ENCODE measurements at places on chromosomes 1 and 21.

DNA sequence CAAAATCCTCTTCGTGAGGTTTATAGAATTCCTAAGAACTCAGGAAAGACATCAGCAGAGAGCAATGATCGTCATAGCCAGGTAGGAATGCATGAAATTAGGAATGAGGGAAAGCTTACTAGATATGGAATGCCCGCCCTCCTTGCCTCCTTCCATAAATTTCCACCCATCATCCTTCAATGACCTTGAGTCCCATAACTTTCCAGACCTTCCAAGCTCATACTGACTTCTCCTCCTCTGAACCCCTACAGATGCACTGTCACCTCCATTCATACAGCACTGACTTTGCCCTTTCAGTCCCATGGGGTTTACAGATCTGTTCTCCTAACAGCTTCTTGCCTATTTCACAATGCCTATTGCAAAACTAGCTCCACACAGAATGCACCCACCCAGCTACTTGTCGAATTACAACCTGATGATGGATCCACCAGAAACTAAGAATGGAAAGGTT is 23.8 kb upstream of the PPP1R15B start:
- DNase-seq = no peak

DNA sequence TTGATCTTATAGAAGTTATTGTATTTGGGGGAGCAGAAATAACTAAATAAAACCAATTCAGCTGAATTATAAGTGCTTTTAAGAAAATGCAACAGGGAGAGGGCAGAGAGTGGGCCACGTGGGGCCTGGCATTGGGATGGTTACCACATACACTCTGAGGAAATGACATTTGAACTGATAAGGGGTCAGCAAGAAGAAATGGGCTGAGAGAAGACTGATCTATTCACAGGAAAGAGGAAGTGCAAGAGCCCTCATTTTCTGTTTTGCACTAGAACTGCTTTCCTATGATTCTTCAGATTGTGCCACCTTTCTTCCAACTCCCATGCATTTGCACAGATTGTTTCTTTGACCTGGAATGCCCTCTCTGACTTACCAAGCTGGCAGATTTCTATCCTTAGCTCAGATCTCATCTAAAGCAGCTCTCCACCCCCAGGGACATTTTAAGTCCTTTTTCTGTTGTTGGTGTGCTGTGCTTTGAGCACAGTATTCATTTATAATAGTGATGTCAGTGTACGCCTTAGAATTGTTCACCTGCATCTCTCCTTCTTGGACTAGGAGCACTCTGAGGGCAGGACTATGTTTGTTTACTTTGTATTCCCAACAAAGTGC is 115.9 kb downstream of the FGGY start:
- DNase-seq = no peak

- peak; percentile 29 for DNase-seq
These were observed 77.8 kb downstream of the TIAM1 start for GRCh38 chr21:31266241-31266640.

DNA sequence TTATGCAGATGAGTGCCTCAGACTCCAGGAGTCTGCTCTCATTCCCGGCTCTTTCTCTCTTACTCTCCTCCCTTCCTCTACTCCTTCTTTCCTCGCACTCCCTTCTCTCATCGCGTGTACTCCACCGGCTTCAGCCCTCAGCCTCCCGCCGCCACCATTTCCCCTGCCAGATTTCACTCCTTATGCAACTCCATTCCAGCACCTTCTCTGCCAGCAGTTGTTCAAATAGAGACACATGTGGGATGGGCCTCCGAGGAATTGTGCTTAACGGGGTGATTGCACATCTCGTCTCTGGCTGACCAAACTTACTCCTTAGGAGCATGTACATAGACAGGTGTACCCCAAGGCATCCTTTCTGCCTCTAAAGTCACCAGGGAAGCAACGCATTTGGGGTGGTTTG is 2.1 kb downstream of the CNTN2 start:
- DNase-seq = no peak

GRCh38 chr1:168507231-168507630 is 36.6 kb downstream of the XCL2 start:
- DNase-seq = no peak

DNA sequence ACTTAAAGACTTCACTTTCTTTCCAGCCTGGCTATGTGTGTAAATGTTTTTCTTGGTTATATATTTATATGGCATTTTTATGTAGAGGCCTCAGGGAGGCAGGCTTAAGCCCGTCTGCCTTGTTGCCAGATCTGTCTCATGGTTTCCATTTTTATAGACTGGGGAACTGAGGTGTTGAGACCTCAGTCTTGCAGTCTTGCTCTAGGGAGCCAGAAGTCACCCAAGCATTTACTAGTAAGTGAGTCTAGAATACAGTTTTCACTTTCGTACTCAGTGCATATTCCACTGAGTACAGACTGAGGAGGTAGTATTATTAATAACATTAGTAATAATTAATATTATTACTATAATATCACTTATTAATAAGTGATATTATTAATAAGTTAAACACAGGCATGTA is 161.4 kb downstream of the UCK2 start:
- no peak for DNase-seq

DNA sequence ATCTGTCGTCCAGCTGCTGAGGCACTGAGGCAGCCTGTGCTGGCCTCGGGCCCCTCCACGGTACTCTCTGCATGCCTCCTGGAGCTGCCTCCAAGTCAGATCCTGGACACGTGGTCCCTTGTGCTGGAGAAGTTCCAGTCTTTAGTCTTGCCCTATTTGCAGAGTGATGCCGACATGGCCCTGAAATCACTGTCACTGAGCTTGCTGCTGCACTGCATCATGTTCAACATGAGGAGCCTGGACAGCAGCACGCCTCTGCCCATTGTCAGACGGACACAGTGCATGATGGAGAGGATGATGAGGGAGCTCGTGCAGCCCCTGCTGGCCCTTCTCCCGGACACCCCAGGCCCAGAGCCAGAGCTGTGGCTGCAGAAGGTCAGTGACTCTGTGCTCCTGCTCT is 10.0 kb downstream of the URB2 start:
- DNase-seq = no peak

DNA sequence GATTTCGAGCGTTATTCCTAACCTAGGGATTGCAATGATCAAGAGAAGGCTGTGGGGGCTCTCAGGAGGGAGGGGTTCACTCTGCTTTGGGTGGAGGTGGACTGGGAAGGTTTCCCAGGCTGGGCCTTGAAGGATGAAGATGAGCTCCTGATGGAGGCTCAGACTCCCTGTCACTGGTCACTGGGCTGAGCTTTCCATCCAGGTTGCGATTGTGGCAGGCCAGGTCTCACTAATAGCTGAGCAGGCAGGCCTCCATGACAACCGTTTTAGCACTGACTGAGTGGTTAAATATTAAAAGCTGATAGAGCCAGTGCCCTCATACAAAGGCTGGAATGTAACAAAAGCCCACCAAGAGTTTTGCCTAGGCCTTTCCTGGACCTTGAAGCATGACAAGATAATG is 36.2 kb upstream of the EFCAB14 start:
- no peak for DNase-seq

DNA sequence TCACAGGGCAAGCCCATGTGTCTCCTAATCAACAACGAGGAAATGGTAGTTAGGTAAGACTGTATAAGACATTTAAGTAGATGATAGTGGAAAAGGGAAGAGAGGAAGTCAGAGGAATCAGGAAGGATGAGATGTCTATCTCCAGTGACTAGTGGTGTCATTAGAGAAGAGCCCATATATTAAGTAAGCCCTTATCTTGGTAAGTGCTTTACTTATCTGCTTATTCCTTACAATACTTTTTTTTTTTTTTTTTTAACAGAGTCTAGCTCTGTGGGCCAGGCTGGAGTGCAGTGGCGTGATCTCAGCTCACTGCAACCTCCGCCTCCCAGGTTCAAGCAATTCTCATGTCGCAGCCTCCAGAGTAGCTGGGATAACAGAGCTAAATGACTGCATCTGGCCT is 29.5 kb downstream of the RNF11 start:
- no peak for DNase-seq

DNA sequence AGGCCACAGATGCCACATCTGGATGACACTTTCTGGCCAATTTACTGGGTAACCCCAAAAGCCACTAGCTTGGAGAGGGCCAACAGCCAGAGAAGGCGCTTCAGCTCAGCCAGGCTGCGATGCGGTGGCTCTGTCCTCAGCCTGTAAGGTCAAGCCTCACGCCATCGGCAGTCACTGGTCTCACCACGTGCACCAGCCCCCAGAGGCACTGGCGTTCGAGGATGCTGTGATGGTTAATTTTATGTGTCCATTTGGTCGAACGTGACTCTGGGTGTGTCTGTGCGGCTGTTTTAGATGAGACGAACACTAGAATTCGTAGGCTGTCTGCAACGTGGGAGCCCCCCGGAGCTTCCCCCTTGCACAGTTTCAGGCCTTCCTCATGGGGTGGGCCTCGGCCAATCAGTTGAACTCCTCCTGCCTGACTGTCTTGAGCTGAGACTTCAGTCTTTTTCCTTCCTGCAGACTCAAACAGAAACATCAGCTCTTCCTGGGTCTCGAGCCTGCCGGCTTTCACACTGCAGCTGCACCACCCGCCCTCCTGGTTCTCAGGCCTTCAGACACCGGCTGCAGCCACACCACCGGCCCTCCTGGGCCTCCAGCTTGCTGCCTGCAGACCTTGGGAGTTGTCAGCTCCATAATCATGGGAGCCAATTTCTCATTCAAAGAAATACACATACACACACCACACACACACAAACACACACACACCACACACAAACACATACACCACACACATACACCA is 41.6 kb upstream of the SLC45A1 start:
- DNase-seq = no peak

DNA sequence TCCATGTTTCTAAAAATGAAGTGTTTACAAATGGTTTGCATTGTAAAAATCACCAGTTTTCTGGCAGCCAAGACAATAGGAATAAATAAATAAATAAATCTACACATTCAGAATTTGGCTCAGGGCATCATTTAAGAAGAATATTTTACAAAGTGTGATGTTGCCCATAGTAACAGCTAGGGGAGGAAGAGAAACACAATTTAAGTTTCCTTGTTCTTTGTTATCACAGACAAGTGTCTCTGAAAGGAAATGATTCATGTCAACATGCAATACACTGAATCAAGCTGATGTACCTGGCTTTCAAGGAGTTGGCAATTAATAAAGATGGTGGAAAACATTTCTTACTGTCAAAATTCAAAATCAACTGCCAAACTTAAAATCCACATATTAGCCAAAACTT is 74.7 kb downstream of the LHX8 start:
- no peak for DNase-seq
